RCC 7860 (cell line): ENCODE measurements at places on chromosomes 2 and 18.
A peak's percentile ranks its signal among the peaks of the same experiment; 100 is the strongest.

DNA sequence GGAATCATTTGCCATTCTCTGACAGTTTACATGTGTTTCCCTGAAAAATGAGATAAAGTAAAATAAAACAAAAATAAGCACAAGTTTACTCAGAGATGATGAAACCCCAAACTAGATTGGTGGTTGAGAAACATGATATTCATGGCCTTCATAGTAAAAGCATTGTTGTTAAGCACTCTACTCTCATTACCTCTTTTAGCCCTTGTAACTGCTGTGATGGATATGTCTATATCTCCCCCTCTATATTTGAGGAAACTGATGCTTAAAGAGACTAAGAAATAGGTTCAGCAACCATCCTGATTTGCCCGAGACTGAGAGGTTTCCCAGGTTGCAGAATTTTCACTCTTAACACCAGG, 33.9 kb upstream of the GALNT3 start:
- no peak for DNase-seq

GRCh38 chr2:232124309-232124708, 162.8 kb downstream of the DIS3L2 start:
- DNase-seq: no peak

- DNase-seq: no peak
These were observed 6.4 kb upstream of the PIK3C3 start for GRCh38 chr18:41948544-41949110.

DNA sequence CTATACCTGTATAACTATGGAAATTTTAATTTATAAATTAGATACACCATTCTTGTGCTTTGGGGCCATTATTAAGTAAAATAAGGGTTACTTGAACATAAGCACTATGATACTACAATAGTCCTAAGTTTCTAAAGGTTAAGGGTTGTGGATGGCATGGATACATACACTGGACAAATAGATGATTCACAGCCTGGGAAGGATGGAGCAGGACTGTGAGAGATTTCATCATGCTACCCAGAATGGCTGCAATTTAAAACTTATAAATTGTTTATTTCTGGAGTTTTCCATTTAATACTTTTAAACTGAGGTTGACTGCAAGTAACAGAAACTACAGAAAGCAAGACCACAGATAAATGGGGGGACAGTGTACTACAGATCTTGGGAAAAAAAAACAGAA, 295.8 kb upstream of the ZNF804A start:
- DNase-seq: no peak

DNA sequence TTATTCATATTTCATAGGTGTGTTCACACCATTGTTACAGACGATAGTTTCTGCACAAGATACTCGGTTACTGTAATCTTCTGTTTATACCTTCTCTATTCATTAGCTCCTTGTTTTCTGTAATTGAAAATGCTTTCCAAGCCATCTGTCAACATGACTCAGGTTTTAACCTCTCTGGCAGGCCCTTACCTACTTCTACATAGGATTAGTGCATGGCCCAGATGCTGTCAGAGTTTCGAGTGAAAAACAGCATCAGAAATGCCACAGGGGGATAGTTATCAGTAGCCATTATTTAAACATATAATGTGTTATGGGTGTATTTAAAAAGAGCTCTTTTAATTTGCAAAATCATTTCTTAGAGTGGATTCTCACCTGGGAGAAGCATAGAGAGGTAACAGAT, 596.4 kb downstream of the FBXO15 start:
- DNase-seq: no peak

- DNase-seq: no peak
These were observed 8.7 kb upstream of the TFCP2L1 start for GRCh38 chr2:121293450-121294325.

DNA sequence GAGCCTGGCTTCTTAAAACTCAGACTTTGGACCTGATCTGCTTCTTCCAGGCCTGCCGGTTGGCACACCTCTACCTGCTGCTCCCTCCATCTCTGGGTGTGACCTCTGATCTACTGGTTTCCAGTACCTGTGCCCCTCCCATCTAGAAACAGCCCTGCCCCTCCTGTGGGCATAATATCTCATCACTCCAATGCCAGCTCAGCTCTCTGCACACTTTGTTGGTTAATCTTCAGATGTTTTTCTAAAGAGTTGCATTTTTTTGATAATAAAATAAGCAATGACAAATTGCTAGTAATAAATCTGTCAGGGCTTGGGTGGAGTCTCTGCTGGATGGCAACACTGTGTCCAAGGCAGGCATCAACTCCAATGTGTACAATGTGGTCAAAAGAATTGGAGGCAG, 89.6 kb upstream of the PPP1CB start:
- DNase-seq: no peak

DNA sequence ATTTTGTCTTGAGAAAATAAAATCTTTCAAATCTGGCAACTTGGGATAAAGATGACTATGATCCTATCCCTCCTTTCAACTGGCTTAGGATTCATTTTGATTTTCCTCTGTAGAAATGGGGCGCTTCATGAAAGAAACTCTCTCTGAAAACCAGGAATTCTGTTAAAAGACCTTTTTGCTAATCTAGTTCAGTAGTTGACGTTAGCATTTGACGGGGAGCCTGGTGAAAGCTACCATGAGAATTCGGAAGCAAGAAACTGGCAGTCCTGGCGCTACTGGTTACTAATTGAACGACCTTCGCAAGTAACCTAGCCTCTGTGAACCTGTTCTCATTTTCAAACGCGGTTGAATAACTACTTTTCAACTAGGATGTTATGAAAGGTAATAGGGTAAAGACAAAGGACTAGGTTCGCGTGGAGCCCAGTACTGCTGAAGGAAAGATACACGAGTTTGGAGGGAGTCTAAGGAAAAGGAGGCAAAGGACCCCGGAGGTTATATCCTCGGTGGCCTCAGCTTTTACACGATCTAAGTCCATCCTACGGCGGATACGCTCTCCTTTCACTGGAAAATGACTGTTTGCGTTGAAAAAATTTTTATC, 604 bp upstream of the STK11IP start:
- peak; percentile 4 for DNase-seq

DNA sequence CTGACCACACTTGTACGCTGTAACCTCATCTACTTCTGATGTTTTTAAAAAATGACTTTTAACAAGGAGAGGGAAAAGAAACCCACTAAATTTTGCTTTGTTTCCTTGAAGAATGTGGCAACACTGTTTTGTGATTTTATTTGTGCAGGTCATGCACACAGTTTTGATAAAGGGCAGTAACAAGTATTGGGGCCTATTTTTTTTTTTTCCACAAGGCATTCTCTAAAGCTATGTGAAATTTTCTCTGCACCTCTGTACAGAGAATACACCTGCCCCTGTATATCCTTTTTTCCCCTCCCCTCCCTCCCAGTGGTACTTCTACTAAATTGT, 2.1 kb downstream of the RHOB start:
- no peak for DNase-seq

GRCh38 chr18:73923866-73924265, 223.8 kb downstream of the FBXO15 start:
- no peak for DNase-seq

DNA sequence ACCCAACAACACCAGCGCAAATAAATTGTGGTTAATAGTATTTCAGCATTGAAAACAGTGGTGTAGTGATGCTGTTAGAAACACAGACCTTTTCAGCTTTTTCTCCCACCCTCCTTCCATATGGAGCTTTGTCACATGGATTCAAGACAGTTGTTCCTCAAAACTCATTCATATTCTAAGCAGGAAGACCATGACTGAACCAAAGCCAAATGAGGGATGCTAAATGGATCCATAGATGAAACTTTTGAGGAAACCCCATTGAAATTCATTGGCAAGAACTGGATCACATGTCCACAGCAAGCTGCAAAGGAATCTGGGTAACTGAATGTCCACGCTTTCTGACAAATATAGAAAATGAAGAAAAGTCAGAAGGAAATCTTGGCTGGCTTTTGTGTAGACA, 615.1 kb upstream of the NETO1 start:
- no peak for DNase-seq

DNA sequence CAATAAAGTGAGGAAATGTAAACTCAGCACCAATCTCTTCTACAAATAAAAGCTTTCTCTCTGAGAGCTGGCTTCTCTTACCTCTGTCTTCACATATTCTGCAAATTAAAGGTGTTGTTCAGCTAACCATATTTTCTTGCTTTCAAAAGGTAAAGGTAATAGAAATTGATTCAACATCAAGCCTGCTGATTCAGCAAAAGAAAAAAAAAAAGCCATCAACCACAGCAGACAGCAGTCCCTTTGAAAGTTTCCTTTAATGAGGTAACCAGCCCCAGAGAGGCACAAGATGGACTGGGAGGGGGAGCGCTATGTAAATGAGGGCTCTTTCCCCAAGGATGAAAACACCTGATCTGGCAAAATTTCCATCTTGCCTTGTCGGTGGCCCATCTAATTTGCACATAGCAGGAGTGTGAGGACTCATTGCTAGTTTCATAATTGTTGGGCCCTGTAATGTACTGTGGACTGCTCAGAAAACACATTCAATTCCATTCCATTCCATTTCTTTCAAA, 154.9 kb upstream of the SOX11 start:
- DNase-seq: no peak
